ENCODE measurements at places on chromosomes 3 and 15.

DNA sequence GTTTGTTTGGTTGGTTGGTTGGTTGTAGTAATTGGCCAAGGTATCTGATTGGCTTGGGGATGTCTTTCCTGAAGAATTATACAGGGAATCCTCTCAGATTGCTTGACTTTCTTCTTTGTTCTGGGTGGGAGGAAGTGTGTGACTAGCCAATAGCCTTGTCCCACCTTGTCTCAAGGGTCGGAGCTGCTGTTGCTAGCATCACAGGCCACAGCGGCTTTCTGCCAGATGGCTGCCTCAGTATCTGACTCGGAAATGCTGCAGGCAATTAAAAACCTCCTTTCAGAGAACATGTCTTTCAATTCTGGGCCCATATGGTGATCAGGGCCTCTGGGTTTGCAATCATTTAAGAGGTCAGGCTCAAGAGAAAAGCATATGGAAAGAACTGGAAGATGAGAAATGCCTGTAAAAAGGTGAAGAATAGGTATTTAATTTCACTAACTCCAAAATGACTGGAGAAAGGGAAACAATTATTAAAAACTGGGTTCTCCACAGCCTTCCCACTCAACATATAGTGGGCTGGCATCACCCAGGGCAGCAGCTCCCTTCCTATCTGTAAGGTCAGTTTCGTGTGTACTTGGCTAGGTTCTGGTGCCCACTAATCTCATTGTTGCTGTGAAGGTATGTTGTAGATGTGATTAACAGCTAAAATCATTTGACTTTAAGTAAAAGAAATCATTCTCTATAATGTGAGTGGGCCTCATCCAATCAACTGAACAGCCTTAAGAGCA is 32.4 kb downstream of the TGFBR2 start:
- DNase-seq: no peak

DNA sequence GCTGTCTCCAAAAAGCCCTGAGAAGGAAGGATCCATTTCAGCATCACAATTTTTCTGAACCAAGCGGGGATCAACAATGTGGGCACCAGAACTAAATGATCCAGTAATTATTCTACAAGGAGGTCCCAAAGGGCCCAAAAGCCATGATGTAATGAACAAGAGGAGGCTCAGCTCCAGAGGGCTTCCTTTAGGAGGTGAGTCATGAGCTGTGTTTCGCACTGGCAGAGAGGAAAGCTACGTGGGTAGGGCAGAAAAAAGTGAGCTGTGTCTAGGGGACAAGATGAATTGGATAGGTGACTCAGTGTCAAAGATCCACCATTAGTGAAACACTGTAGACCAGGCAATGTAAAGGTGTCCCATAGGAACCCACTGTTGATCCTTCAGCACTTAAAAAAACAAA is 113.4 kb downstream of the RORA start:
- no peak for DNase-seq

GRCh38 chr15:52220937-52221660 is 29.9 kb upstream of the GNB5 start:
- DNase-seq: peak; percentile 29

- no peak for DNase-seq
Observed at GRCh38 chr15:66842710-66843441, 140.8 kb downstream of the SMAD6 start.

DNA sequence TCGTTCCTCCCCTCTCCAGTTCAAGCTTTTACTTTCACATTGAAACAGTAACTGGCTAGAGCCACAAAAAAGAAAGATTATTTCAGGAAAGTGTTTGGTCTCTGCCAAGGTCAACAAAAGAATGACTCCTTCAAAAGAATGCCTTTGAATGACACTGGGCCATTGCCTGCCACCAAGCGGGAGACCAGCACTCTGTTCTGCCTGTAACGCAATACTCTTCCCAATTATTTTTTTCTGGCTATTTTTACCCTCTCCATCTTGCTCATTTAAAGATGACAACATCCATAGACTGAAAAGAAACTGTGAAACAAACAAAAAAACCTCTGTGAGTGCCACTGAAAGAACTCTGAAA is 37.3 kb downstream of the EHHADH start:
- DNase-seq: no peak

DNA sequence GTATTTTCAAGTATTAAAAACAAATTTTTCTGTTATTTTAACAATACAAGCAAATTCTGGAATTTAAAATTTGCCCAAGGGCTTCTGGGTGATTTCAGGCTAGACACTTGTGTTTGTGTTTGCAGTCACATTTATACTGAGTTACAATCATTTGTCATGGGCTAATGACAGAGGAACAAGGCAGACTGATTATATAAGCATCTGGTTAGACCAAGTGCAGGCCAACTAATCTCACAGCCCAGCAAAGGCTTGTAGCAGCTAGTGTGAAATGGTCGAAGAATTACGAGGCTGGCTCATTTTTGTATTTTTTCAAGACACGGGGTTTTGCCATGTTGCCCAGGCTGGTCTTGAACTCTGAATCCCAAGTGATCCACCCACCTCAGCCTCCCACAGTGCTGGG is 52.1 kb downstream of the CMTM8 start:
- no peak for DNase-seq

DNA sequence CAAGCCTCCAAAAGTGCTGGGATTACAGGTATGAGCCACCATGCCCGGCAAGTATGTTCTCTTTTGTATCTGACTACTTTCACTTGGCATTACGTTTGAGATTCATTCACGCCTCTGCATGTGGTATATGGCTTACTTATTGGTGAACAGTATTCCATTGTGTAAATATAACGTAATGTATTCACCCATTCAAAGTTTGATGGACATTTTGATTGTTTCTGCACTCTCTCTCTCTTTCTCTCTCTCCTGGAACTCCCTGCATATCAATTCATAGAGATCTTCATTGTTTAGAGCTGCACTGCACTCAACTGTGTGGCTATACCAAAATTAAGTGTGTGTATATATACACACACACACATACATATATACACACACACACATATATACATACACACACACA is 30.4 kb downstream of the SPPL2A start:
- DNase-seq: no peak

- no peak for DNase-seq
Observed at GRCh38 chr15:64640146-64640871, 135.1 kb downstream of the RBPMS2 start.

GRCh38 chr3:44782891-44783290 is 21.3 kb downstream of the KIF15 start:
- no peak for DNase-seq

DNA sequence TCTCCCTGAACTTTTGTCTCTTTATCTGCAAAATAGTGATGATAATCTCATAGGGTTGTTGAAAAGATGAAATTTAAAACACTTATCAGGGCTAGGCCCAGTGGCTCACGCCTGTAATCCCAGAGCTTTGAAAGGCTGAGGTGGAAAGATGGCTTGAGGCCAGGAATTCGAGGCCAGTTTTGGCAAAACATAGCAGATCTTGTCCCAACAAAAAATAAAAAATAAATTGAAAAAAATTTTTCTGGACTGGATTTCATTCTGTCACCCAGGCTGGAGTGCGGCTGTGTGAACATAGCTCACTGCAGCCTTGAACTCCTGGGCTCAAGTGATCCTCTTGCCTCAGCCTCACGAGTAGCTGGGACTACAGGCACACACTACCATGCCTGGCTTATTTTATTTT is 29.6 kb downstream of the LMLN start:
- DNase-seq: no peak

DNA sequence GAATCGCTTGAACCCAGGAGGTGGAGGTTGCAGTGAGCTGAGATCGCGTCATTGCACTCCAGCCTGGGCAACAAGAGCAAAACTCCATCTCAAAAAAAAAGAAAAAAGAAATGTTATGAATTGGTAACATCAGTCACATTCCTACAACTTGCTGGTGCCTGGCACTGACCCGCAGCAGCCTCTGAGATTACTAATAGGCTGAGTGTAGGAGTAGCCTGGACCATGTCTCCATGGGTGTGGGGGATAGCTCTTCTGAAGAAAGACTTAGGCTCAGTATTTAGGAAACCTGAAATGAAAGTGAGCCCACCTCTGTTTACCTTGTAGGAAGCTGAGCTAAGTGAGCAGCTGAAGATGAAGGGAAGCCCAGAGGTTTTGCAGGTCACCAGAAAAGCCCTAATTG is 148.3 kb downstream of the LRRC28 start:
- DNase-seq: no peak

- DNase-seq: peak; percentile 52
Observed at GRCh38 chr15:80785811-80786354, 6.7 kb downstream of the CEMIP start.

GRCh38 chr3:72340476-72341379 is 507.5 kb downstream of the SHQ1 start:
- no peak for DNase-seq

DNA sequence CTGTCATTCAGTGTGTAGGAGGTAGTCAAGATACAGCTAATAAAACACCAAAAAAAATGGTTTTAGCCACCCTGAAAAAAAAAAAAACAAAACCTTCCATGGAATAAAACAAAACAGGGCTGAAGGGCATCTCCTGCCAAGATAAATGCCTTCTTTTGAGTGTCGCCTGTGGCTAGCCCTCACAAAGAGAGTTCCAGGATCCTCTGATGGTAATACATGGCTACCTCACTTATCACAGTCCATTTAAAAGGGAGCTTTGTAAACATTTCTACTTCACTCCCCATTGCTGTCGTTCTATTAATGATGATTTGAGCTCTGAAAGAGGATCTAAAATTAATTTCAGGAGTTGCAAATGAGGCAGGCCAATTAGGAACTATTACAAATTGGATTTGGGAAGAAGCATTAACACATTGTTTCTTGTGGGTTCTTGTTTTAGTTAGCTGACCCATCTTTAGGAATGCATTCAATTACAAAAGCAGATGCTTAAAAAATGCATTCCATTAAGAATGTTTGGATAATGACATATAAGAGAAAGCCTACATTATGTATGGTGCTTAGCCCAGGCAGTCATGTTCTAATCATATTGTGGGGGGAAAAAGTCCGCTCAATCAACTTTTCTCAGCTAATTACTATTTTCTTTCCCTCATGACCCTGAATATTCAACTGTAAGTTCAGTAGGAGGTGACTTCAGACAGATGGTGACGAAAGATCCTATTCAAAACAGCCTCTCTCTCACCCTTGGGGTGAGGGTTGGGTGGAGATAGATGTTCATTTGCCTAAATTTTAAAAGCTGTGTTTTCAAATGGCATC is 255.1 kb upstream of the WNT5A start:
- no peak for DNase-seq

GRCh38 chr3:194156095-194156494 is 20.1 kb downstream of the HES1 start:
- no peak for DNase-seq

DNA sequence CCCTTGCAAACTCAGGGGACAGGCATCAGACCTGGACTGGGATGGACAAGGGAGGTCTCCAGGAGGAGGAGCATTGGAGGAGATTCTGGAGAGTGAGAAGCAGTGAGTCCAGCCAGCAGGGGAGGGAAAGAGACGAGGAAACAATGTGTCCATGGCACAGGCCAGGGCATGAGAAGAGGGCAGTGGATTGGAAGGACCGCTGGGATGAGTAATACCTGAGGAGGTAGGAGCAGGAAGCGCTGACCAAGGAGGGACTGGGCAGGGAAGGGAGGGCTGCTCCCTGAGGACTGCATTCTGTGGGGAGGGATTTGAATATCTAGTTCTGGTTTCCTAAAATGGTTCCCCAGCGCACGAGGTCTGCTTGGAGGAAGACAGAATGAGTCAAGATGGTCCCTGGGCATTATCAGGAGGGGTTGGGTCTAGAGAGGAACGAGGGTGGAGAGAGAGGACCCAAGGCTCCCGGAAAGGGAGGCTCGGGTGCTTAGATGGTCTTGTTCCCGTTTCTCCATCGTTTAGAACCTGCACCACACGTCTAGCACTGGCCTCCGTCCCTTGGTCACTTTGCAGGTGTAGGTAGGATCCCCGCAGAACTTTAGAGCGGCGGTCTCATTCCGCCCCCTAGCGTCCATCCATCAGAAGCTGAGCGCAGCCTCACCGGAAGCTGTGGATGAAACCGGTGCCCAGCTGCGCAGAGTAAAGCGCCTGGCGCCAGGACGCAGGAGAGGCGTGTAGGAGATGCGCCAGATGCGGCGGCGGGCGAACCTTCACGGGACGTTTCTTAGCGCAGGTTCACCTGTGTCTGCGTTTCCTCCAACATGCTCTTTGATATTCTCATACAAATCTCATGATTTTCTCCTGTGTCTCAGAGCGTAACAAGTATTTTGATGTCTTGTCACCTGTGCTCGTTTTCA is 190.7 kb upstream of the NDN start:
- peak; percentile 62 for DNase-seq

- no peak for DNase-seq
Observed at GRCh38 chr3:143245692-143246091, 126.1 kb downstream of the CHST2 start.
